ENCODE measurements at places on chromosomes 1 and 21. TPM values are rescaled to one million over a fixed set of nuclear protein-coding genes. Genes with fewer than 3 reads are reported as not detected.
A peak's percentile ranks its signal among the peaks of the same experiment; 100 is the strongest.

DNA sequence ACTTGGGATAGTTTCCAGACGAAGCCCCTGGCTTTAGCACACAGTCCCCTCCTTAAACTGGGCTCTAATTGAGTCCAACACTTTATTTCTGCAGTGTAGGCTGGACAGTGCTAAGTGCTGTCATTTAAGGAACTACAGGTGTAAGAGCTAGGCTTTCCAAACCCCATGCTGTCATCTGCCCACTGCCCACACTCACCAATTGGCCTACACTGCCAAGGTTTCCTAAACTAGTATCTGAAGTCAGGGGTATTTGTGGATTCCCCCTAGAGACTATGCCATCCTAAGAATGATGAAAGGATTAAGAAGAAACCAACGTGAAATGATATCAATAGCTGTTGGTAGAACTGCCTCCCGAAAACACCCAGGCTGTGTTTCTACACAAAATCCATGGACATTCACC lies 160.9 kb downstream of the TBX15 start:
- DNase-seq = no peak

The LCE1A gene
- total RNA-seq = 0.44 TPM

GRCh38 chr1:15680561-15681348 lies 3.4 kb upstream of the PLEKHM2 start:
- peak; percentile 93 for DNase-seq

DNA sequence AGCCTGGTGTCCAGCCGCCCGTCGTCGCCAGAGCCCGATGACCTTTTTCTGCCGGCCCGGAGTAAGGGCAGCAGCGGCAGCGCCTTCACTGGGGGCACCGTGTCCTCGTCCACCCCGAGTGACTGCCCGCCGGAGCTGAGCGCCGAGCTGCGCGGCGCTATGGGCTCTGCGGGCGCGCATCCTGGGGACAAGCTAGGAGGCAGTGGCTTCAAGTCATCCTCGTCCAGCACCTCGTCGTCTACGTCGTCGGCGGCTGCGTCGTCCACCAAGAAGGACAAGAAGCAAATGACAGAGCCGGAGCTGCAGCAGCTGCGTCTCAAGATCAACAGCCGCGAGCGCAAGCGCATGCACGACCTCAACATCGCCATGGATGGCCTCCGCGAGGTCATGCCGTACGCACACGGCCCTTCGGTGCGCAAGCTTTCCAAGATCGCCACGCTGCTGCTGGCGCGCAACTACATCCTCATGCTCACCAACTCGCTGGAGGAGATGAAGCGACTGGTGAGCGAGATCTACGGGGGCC lies 1.2 kb downstream of the OLIG2 start:
- no peak for DNase-seq

GRCh38 chr1:223319398-223319797 lies 44.6 kb downstream of the SUSD4 start:
- peak; percentile 63 for DNase-seq

DNA sequence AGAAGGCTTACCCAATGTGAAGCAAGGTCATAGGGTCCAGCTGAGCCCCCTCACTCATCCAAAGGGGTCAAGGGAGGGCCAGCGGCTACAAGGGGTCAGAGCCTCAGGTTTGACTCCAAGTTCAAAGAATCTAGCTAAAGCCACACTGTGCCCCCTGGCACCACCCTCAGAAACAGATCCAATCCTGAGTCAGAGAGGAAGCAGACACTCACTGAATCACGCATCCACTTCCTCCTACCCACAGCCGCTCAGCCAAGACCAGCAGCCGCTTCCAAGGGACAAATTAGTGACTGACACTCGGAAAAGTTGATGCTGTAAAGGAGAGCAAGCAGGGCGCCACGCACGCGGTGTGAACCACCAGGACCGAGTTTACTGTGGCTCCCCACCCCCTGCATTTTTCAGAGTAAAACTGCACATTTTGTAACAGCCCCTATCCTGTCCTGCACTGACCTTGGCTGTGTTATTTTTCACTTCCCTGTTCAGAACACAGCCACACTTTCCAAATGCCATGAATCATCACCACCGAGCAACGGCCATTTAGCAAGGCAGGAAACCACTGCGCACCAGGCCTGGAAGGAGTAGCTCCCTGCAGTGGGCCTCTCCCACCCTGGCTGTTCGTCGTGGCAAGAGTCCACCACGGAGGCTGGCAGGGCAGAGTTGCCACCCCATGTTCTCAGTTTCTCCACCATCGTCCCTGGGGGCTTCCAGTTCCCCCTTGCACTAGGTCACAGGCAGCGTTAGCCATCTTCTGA lies 147.8 kb downstream of the TOMM20 start:
- DNase-seq = peak; percentile 87

DNA sequence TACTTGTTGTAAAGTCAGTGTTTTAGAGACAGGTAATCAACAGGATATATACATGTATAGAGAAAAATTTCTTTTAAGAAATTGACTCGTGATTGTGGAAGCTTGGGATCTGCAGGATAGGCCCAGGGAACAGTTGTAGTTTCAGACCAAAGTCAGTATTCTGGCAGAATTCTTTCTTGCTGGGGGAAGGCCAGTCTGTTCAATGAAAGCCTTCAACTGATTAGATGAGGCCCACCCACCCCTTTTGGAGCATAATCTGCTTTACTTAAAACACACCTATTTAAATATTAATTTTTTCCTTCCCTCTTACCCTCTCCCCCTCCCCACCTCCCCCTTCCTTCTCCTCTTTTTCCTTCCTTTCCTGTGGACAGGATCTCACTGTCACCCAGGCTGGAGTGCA lies 48.0 kb downstream of the FNBP1L start:
- no peak for DNase-seq

DNA sequence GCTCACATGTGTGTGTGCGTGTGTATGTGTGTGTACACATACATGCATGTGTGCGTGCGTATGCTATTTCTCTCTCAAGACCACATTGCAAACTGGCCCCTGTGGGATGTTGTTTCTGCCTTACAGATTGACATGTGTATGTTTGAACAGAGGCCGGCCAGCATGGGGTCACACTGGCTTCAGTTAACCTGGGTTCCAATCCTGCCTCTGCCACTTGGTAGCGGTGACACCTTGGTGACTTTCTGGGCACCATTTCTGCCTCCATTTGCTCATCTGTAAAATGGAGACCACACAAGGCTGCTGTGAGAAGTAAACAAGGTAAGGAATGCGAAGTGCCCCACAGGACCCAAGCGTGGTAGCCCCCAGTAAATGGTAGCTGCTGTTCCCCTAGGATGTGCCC lies 51.7 kb downstream of the TCP10L start:
- no peak for DNase-seq

DNA sequence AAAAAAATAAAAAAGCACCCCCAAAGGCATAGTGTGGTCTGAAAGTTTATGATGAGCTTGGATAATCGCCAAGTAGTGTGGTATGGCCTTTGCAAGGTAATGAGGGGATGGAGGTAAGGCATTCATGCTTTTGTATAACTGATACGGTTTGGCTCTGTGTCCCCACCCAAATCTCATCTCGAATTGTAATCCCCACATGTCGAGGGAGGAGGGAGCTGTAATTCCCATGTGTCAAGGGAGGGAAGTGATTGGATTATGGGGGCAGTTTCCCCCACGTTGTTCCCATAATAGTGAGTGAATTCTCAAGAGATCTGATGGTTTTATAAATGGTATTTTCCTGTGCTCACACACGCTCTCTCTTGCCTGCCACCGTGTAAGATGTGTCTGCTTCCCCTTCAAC lies 215.5 kb downstream of the NFIA start:
- no peak for DNase-seq
